ENCODE measurements at places on chromosomes 1 and 21. TPM values are rescaled to one million over a fixed set of nuclear protein-coding genes. Genes with fewer than 3 reads are reported as not detected.

DNA sequence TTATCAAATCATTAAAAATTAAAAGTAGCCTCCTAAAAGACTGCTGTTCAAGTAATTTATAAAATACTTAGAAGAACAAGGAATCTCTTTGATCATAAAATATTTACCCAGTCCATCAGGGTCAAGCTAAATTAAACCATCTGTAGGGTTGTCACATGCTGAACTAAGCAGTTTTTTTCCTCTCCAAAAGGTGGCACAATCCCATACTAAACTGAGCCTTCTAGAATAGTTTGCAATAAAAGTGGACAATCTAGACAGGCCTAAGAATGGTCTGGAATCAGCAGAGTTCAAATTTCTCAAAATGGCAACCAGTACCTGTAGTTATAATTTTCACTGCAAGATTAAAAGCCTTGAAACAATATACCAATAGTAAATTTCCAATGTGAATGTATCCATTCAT is 194.8 kb downstream of the EIF4G3 start:
- peak; percentile 16 for DNase-seq

- DNase-seq, result no peak
Measured at GRCh38 chr1:201020040-201020591, 3.4 kb downstream of the KIF21B start.

GRCh38 chr1:174222166-174222949 is 63.0 kb downstream of the RABGAP1L start:
- peak; percentile 82 for DNase-seq

GRCh38 chr1:83883979-83884378 is 115.0 kb downstream of the TTLL7 start:
- peak; percentile 41 for DNase-seq

DNA sequence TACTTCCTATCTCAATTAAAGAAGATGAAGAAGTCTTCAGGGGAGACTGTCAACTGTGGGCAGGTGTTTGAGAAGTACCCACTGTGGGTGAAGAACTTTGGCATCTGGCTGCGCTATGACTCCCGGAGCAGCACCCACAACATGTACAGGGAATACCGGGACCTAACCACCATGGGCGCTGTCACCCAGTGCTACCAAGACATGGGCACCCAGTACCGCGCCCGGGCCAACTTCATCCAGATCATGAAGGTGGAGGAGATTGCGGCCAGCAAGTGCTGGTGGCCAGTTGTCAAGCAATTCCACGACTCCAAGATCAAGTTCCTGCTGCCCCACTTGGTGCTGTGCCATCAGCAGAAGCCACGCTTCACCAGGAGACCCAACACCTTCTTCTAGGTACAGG is 15.5 kb upstream of the RNF19B start:
- no peak for DNase-seq

TMEM82 gene
- total RNA-seq, result not detected

PRR9 gene
- total RNA-seq, result not detected
